ENCODE measurements at places on chromosomes 3 and 15.

GRCh38 chr15:54566654-54567053 lies 588.4 kb downstream of the UNC13C start:
- DNase-seq: no peak

DNA sequence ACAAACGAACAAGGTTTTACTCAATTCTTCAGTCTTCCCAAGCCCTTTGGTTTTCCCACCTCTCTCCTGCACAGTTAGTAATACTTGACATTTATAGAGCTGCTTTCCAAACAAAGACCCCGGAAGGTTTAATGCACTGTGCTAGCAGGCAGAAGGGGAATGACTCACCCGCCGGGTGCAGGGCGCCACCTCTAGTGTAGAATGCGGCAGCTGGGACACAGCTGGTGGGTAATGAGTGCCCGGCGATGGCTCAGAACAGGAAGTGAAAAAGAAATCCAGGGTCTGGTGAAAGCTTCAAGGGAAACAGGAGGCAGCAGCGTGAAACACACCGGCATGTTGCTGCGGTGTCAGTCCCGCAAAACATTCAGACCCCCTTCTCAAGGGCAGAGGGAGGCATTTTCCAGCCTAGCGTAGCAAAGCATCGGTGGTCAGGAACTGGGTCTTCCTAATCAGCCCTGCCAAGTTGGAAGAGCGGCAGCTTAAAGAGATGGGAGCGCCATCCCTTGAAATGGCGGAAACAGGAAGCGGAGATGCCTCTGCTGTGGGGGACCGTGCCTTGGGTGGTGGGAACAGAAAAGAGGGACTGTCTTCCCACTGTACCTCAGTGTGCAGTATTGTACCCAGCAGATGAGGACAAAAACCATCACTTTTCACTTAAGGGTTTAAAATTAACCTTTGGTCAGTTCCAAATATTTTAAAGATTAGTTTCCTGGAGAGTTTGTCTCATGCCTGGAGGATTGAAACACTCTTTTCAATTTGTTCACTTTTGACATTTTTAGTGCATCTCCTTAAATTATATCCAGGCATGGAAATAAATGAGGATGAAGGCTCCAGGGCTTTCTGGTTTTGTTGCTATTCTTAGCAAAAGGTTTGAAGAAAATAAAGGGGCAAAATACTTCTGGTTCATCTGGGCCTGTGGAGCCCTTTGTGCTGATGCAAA lies 160.7 kb upstream of the MCTP2 start:
- no peak for DNase-seq

GRCh38 chr15:22925875-22926274 lies 54.3 kb downstream of the CYFIP1 start:
- no peak for DNase-seq

DNA sequence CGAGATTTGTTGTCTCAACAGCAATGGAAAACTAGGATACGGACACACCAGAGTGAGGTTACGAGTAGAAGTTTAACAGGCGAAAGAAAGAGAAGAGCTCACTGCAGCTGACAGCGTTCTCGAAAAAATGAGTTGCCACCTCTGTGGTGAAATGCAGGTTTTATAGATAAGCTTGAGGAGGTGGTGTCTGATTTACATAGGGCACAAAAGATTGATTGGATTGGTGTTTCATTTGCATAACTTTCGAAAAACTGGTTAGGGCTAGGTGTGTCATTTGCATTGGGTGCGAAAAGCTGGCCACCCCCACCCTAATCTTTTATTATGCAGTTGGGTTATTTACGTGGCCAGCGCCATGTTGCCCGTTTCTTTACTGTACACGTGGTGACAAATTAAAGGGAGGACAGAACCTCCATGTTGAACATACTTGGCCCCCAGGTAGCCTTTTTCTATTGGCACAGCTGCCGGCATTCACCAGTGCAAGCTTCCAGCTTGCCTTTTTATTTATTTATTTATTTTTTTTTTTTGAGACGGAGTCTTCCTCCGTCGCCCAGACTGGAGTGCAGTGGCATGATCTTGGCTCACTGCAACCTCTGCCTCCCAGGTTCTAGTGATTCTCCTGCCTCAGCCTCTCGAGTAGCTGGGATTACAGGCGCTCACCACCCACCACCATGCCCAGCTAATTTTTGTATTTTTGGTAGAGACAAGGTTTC lies 8.3 kb downstream of the IFT122 start:
- no peak for DNase-seq

DNA sequence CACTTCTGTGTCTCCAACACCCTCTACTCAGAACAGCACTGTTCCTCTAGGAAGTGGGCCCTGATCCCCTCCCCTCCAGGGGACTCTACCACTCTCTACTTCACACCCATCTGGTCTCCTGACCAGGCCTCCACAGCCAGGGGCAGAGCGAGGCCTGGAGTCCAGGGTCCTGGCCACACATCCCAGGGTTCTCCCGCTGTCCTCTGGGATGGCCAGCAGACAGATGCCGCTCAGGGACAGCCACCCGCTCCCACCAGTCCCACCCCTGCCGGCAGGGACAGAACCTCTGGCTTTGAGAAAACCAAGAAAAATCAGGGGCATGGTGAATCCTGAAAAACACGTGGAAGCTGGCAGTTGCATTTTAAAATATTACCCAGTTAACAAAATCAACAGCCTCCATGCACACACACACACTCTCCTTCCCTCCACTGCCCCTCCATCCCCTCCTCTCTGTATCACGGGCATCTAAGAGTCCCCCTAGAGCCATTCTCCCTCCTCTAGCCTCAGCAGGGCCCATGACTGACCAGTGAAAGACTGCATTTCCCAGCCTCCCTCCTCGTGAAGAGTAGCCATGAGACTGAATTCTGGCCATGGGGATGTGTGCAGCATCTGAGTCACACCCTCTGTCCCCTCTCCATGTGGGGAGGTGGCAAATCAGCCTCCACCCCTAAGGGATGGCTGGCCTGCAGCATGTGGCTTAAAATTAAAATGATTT lies 32.1 kb upstream of the IQSEC1 start:
- DNase-seq: no peak

GRCh38 chr3:4614070-4614469 lies 120.9 kb downstream of the ITPR1 start:
- no peak for DNase-seq
